Right renal pelvis (tissue), 4 donors: ENCODE measurements at places on chromosomes 2 and 18.

DNA sequence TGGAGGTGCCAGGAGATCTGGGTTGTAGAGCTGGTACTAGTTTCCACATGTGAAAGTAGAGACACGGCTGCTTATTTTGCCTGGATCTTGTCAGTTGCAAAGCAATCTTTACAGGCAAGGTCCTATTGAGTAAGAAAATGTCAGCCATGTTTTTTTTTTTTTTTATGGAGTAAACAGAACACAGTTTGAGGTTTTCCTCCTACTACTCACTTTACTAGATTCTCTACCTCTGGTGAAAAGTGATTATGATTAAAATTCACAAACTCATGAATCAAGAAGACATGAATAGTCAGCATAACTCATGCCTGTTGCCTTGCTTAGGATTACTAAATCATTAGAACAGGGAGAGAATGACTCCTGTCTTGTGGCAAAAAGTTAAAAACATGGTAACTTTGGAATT is 70.1 kb upstream of the PNPT1 start:
- no peak for DNase-seq

GRCh38 chr2:198916548-198917080 is 541.1 kb downstream of the SATB2 start:
- no peak for DNase-seq

DNA sequence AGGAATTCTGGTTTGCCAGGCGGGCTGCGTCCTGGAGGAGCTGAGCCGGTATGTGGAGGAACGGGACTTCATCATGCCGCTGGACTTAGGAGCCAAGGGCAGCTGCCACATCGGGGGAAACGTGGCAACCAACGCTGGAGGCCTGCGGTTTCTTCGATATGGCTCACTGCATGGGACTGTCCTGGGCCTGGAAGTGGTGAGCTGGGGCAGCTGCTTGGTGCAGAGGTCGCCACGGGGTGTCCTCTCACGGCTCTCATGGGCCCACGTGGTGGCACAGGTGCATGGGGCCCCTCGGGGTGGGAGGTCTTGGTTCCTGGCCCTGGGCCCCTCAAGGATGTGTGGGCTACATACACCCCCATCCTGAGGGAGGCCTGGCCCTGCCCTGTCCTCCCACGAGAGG is 9.2 kb downstream of the D2HGDH start:
- no peak for DNase-seq

DNA sequence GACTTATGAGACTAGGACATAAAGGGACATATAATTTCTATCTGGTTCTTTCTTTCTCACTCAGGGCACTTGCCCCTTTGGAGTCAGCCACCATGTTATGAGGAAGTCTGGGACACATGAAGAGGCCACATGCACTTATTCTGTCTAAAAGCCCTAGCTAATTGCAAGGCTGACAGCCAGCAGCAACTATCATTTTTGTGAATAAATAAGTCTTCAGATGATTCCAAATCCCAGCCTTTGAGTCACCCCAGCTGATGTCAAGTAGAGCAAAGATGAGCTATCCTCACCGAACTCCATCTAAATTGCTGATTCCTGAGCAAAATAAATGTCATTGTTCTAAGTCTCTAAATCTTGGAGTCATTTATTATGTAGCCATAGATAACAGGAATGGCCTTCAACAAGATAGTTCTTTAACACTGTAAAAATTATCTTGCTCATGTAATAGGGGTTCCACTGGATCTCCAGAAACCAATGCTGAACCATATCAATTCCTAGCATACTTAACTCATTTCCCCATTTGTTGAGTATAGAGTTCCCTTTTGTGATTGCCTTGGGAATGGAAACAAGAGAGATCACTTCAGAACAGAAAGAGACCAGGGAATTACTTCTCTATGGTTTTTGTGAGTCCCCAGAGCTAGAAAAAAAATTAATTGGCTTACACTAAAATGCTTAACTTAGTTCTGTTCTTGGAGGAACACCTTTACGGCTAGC is 50.6 kb upstream of the FN1 start:
- no peak for DNase-seq

- no peak for DNase-seq
Observed at GRCh38 chr2:64650722-64651338, 2.9 kb downstream of the SERTAD2 start.

DNA sequence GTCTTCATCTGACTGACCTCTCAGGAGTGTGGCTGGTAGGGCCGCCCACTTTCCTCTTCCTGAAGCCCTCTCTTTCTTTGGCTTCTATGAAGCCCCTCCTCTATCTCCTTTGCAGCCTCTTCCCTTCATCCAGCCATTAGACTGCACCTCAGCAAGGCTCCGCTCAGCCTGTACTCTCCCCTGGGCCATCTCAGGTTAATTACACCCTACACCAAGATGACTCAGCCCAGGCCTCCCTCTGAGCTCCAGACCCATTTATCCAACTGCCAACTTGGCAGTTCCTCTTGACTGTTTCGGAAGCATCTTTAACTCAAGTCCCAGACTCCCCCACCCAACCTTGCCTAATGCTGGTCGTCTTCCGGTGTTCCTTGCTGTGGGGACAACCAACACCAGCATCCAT is 5.8 kb upstream of the WNT6 start:
- no peak for DNase-seq
